ENCODE measurements at places on chromosomes 5 and 9. TPM values are rescaled to one million over a fixed set of nuclear protein-coding genes. Genes with fewer than 3 reads are reported as not detected.

DNA sequence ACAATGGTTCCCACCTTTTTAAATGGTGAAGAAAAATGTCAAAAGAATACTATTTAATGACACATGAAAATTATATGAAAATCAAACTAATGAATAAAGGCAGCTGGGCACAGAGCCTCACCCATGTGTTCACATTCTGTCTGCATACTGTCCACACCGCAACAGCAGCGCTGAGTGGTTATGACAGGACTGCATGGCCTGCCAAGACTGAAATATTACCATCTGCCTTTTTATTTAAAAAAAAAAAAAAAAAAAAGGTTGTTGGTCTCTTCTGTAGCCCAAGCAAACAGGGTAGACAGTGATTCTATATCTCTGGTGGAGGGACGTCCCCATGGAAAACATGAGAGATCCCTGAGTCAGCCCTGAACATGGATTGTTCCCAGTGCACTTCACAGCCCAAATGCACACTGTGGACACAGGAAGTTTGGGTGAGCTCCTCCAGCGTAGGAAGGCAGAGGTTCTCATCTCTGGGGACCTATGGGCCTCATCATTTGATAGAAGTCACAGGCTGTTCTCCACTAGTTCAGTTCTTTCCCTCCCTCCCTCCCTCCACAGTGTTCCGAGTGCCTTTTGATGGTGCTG, 44.9 kb upstream of the SHC3 start:
- DNase-seq, result no peak

GRCh38 chr5:121945261-121945660, 16.5 kb upstream of the SRFBP1 start:
- no peak for DNase-seq

- no peak for DNase-seq
Measured at GRCh38 chr5:143135832-143136551, 267.5 kb downstream of the NR3C1 start.

DNA sequence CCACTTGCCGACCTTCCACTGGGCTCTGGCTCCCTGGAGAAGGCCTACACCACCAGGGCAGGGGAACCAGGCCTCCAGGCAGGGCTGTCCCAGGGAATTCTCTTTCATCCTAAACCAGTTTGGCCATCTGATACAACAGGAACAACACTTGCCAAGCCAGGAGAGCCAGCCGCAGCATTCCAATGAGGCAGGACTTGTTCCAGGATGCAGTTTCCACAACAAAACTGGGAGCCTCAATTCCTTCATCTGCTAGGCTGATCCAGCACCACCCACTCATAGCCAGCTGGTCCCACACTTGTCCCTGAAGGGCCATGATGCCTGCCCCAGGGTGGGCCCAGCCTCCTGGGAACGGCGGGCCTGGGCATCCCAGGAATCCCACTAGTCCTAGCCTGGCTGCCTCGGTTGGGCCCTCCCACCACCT, 26.0 kb downstream of the BICD2 start:
- DNase-seq, result no peak

- DNase-seq, result no peak
Measured at GRCh38 chr5:82720213-82721086, 356.7 kb downstream of the TMEM167A start.

GRCh38 chr5:160293901-160294561, 18.3 kb downstream of the CCNJL start:
- no peak for DNase-seq

- DNase-seq, result no peak
Measured at GRCh38 chr5:133735346-133735745, 123.0 kb upstream of the FSTL4 start.

Gene SLC45A2
- total RNA-seq, result not detected

Gene ARHGEF28
- not detected for total RNA-seq
